Fibroblast of skin of left biceps (primary cell): ENCODE measurements at places on chromosomes 7 and 10.

GRCh38 chr7:111763221-111763801, 201.0 kb upstream of the IMMP2L start:
- DNase-seq, result no peak

- DNase-seq, result no peak
Measured at GRCh38 chr10:46264336-46264735, 22.5 kb upstream of the ANTXRL start.

DNA sequence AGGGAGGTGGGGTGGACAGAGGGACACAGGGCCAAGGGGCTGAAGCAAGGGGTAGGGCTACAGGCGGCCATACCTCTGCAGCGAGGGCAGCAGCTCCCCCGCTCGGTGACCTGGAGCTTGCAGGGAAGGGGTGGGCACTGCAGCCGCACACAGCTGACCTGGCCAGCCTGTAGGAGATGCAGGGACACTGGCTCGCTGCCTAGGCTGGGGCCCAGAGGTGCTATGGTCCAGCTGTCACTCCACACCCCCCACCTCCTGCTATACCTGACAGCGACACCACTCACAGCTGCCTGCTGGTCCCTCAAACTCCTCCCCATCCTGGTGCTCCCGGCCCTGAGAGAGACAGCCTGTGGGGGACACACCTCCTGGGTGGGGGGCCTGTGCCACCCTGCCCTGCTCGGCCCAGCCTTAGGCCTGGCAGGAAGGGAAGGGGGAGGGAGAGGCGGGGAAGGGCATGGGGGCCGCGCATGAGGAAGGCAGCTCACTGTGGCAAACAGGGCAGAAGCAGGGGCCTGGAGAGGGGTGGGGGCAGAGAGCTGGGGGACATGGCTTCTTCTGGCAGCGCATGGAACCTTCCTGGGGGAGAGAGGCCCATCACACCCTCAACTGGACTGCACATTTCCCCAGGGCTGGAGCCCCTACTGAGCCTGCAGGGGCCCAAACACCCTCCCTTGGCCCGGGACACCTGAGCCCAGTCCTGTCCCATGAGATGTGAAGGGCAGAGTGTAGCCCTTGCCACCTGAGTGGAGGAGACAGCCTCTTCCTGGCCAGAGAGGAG, 23.9 kb downstream of the ATP6V1F start:
- no peak for DNase-seq

DNA sequence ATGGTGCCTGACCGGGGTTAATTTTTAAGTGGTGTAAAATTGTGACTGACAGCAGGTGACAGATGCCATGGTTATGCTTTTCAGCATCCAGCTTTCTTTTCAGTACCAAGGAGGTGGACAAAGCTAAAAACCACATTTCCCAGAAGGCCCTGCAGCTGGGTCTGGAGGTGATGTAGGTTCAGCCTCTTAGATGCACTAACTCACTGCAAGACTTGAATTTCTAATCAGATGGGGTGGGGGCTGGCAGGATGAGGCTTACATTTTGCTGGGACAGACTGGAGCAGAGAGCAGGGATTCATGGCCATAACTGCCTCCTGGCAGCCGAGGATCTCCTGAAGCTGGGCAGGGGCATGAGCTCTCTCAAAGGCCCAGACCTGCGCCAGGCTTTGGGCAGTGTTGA, 52.4 kb downstream of the PDIA4 start:
- DNase-seq, result no peak

DNA sequence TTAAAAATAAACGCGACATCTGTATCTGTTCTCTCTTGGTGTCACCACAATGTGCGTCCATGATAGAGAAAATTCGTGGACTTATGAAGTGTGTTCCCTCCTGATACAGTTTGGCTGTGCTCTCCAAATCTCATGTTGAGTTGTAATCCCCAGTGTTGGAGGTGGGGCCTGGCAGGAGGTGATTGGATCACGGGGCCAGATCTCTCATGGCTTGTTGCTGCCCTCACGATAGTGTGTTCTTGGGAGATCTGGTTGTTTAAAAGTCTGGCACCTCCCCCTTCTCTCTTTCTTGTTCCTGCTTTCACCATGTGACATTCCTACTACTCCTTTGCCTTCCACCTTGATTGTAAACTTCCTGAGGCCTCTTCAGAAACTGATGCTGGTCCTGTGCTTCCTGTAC, 229.4 kb upstream of the MYO3A start:
- no peak for DNase-seq

- DNase-seq, result no peak
Measured at GRCh38 chr10:18753312-18753895, 94.2 kb downstream of the ARL5B start.
